Neural progenitor cell (in vitro differentiated cells): ENCODE measurements at places on chromosomes 2 and 18.

DNA sequence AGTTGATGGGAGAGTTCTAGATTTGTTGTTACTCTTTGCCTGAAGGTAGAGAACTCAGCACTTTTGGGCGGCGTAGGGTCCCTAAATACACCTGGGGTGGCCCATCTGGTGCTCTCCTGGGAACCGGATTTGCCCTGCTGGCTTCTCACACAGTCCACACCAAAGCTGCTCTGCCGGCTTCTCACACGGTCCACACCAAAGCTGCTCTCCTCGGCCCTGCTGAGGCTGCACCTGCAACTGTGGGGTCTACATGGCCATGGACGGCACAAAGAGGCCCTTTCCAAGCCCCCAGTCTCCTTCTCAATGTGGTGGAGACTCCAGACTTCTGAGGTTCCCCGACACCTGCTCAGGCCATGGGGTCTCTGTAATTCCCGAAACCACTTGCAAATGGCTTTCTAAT, 124.8 kb upstream of the GPC1 start:
- DNase-seq = no peak

DNA sequence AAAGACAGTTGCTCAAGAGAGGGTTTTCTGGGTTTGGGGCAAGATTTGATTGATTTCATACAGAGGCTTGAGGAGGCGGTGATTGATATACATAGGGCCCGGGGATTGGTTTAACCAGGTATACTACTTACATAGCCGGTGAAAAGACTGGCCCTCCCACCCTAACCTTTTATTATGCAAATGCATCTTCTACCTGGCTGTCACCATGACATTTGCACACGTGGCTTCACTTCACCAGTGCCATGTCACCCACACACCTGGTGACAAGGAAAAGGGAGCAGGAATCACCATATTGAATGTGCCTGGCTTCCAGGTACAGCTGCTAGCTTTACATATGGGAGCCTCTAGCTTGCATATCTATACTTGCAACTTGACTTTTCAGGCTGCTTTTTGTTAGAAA, 9.7 kb downstream of the ERMN start:
- no peak for DNase-seq

DNA sequence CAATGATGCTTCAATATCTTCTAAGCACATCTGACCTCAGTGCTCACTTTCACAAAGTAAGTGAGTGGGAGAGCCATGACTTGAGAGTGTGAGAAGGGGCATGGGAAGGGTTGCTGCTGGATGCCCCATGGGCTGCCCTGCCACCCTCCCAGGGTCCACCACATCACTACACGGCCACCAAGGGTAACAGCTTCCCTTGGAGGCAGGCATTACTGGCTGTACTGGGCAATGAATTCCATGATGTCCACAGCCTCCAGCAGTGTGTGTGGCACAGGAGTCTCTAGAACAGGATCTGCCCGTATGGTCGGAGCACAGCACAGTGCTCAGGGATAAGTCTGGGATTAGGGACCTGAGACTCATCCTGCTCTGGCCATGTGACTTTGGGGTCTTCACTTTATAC, 481.0 kb upstream of the MYT1L start:
- no peak for DNase-seq

GRCh38 chr2:83394134-83394904, 1064.8 kb downstream of the SUCLG1 start:
- no peak for DNase-seq

GRCh38 chr2:205780645-205781044, 98.3 kb downstream of the NRP2 start:
- no peak for DNase-seq

- DNase-seq = no peak
Observed at GRCh38 chr18:57754577-57755338, 48.4 kb downstream of the ATP8B1 start.

DNA sequence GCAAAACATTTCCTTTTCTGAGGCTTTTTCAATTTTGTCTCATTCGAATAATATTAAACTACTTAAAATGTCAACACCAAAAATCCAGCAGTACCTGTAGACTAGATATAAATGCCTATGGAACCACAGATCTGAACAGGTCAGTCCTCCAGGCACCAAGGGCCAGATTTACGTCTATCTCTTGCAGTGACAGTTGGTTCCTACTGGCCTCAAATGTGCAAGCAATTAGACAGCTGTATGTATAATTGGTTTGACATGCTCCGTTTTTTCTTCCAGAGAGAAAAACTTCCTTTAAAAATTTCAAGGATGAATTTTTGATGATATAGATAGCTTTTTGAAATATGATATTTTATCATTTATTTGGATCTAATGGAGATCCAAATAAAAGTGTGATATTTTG, 443.8 kb upstream of the POU3F3 start:
- DNase-seq = no peak

- DNase-seq = peak; percentile 72
Observed at GRCh38 chr2:20223407-20224163, 1.3 kb downstream of the SDC1 start.

DNA sequence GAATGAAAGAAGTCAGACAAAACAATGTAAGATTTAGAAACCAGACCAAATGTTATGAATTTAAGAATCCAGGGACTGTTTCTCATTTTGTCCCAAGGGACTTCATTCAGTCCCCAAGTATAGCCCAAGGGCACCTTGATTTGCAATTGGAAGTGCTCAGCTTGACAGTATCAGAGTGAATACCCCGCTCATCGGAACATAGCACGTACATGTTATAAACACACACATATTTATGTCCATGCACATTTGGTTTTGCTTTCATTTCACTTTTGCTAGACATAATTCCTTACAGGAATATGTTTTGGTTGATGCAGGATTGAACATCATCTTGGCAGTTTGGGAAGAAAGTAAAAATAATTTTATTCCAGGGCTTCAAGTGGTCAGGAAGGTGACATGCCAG, 100.2 kb downstream of the PID1 start:
- DNase-seq = no peak

GRCh38 chr2:111117598-111118480, 2.9 kb upstream of the BCL2L11 start:
- DNase-seq = peak; percentile 63

- no peak for DNase-seq
Observed at GRCh38 chr2:220473611-220474010, 846.2 kb downstream of the SLC4A3 start.

DNA sequence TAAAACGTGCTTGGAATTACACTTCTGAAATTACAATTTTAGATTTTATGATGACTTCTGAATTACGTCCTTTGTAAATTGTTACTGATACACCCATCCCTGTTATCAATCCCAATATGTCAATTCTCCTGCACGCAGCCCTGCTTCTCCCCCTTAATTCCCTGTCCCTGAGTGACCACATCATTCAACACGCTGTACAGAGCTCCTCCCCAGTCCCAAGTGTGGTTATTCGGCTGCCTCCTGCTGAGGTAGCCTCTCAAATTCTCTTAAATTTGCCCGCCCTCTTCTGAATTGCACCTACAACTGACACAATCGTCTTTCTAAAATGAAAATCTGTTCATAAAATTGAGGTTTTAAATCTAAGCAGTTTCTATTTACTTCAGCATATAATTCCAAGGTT, 10.1 kb downstream of the SERPINB8 start:
- no peak for DNase-seq

DNA sequence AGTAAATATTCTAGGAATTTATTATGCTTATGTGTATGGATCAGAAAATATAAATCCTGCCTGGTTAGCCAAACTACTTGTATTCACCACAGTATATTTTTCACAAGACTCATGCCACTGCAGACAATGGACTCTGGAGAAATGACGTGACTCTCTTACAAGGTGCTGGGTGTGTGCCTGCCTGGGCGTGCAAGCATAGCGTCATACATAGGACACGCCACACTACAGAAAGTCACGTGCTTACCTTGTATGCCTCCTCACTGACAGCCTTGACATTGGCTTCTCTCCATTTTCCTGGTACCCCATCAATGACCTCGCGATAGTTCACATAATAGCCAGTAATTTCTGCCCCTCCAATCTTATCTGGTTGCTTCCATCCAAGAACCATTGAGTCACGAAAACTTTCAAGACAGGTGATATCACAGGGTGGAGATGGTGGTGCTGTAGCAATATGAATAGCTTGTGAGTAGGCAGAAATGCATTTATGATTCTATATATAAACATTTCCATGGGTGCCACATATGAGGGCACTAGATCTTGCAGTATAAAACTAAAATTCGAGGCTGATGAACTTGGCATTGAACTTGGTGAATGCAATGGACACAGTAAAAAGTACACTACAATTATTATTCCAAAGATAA, 93.2 kb downstream of the MYOM1 start:
- no peak for DNase-seq

DNA sequence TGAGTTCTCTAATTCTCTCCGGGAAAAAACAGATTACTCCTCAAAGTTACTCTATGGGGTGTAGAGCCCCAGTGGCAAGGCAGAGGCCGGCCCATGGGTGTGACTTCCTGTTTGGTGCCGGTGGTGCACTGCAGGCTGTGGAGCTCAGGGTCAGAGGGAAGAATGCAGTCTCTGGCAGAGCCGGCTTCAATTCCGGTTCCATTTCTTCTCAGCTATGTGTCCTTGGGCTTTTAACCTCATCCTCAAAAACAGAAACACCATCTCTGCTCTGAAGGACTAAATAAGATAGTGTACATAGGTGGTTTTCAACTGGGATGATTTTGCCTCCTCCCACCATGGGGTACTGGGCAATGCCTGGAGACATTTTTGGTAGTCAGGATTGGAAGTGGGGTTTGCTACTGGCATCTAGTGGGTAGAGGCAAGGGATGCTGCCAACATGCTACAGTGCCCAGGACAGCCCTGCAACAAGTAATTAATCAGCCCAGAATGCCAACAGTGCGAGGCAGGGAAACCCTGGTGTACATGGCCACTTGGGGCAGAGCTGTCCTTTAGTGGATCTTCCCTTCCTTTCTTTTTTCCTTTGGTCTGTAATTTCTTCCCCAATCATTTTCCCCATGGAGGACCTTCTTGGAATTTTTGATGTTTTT, 81.2 kb downstream of the INSIG2 start:
- no peak for DNase-seq

- peak; percentile 15 for DNase-seq
Observed at GRCh38 chr18:13703899-13704298, 22.5 kb downstream of the FAM210A start.

DNA sequence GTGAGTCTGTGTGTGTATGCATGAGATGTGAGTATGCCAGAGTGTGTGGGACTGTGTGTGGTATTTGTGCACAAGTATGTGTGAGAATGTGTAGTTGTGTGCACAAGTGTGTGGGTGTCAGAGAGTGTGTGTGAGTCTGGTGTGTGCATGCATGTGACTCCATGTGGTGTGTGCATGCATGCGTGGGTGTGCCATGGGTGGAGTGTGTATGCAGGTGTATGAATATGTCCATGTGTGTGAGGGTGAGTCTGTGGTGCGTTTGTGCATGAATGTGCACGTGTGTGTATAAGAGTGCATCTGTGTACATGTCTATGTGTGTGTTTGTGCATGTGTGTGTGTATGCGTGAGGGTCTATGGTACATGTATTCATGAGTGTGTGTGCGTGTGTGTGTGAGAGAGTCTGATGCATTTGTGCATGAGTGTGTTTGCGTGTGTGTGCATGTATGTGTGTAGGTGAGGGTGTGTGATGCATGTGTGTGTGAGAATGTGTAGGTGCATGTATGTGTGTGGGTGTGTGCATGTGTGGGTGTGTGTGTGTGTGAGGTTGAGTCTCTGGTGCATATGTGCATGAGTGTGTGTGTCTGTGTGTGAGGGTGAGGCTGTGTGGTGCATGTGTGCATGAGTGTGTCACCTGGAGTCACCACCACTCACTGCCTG, 226.8 kb downstream of the LDLRAD4 start:
- DNase-seq = no peak

GRCh38 chr2:52613064-52613463, 1154.5 kb upstream of the CHAC2 start:
- peak; percentile 45 for DNase-seq

GRCh38 chr18:34710934-34711333, 836 bp downstream of the DTNA start:
- DNase-seq = no peak

DNA sequence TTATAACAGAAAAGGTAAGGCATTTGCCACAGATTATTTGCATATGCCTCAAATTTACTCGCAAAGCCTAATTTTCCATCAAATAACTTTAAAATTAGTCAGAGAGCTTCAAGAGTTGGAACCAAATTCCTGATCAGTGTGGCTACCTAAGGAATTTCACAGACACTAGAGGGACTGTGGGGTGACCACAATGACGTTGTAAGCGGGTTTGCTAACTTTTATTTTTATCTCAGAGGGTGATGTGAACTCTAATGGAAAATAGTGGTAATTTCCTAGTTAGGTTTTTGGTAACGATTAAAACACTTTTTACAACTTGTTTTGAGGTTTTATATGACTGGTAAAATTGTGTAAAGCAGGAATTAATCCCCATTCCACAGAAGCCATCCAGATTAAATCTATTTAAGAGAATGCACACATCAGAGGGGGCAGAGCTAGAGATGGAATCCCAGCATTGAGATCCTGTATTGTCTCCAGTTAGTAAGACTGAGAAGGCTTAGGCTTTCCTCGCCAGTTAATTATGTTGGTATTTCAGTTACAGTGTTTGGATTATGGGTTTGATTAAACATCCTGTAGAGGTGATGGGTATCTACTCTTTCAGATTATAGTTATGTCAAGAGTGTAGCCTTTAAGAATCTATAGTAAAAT, 129.0 kb downstream of the GPD2 start:
- DNase-seq = peak; percentile 69
